ENCODE measurements at places on chromosomes 6 and 20.

GRCh38 chr6:80464901-80465300 is 358.4 kb downstream of the BCKDHB start:
- DNase-seq = no peak

GRCh38 chr6:133254552-133255228 is 13.5 kb downstream of the EYA4 start:
- DNase-seq = no peak

- DNase-seq = no peak
These were observed 17.2 kb downstream of the CTNNBL1 start for GRCh38 chr20:37711001-37711400.

GRCh38 chr6:162177746-162178145 is 549.8 kb downstream of the PRKN start:
- DNase-seq = no peak

DNA sequence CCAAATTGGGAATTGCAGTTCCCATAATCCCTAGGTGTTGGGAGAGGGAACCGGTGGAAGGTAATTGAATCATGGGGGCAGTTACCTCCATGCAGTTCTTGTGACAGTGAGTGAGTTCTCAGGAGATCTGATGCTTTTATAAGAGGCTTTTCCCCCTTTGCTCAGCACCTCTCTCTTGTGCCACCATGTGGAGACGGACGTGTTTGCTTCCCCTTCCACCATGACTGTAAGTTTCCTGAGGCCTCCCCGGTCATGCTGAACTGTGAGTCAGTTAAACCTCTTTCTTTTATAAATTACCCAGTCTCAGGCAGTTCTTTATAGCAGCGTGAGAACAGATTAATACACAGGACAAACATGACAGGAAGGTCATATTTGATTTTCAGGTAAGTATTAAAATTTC is 25.3 kb upstream of the HECA start:
- DNase-seq = no peak

- no peak for DNase-seq
These were observed 190.0 kb downstream of the C6orf118 start for GRCh38 chr6:165119231-165120020.

DNA sequence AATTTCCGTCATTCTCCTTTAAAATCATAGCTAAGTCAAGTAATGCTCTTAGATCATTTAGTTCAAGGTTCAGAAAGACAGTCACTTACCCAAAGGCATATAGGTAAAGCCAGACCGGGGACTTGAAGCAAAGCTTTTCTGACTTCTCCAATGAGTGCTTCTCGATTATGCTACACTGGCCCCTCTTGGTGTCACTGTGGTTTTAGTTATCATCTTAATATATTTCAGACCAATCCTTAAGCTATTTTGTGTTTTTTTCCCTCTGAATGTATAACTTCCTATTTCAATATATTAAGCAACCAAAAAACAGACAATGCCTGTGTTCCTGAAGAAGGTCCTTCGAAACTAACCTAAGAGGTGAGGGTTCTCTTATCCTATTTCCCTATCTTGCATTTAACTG is 3.9 kb downstream of the PRDM1 start:
- DNase-seq = no peak

- DNase-seq = no peak
These were observed 9.9 kb upstream of the UST start for GRCh38 chr6:148736774-148737412.

GRCh38 chr6:157537556-157537955 is 156.6 kb downstream of the ZDHHC14 start:
- no peak for DNase-seq

- DNase-seq = no peak
These were observed 572.5 kb downstream of the PKHD1 start for GRCh38 chr6:51514748-51515402.

DNA sequence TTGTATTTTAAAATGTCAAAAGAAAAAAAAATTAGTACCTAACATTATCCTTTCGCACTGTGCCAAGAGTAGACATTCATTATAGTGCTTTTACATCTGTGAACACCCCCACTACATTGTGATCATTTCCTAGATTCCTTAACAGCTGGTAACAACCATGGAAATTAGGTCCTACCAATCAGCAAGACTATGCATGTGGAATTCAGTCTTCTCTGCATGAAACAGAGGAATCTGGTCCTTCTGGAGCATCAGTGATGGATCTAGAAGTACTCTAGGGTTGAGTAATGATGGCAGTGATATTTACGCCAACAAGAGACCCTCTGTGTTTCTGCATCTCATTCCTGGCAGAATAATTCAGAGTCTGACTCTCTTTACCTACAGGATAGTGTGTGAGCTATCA is 9.4 kb downstream of the OR12D1 start:
- DNase-seq = no peak

- no peak for DNase-seq
These were observed 31.9 kb downstream of the ARID1B start for GRCh38 chr6:156809034-156809433.

DNA sequence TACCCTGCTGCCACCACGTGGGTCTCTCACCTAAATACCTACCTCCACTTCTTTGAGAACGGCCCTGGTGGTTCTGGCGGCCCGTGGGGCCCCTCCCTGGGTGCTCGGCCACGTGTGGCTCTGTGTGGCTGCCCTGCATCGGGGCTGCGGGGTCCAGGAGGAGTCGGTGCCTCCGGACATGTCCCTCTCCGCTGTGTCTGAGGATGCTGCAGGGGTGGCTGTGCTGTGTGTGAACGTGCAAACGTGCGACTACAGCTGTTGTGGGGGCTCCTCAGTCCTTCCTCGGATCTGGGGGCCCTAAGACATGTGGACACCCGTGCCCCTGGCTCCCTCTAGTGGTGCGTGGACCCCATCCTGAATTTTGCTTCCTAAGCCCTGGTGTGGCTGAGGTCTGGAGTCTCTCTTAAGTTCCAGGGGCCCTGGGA is 691.8 kb downstream of the QKI start:
- no peak for DNase-seq

- no peak for DNase-seq
These were observed 63.9 kb downstream of the PDE10A start for GRCh38 chr6:165599121-165599520.

DNA sequence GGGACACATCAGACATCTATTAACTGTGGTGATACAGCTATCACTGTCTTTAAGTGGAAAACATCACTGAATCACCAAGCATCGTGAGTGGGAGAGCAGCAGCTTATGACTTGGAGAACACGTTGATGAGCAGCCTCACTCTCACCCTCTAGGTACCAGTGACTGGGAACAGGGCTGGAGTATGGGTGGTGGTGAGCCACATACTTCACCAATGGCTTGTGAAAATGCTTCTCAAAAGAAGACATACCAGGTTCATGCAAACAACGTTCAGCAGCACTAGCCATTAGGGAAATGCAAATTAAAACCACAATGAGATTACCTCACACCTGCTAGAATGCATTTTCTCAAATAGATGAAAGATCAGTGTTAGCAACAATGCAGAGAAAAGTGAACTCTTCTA is 25.3 kb downstream of the SNX5 start:
- DNase-seq = no peak

GRCh38 chr6:8828376-8828775 is 393.0 kb upstream of the SLC35B3 start:
- DNase-seq = no peak

DNA sequence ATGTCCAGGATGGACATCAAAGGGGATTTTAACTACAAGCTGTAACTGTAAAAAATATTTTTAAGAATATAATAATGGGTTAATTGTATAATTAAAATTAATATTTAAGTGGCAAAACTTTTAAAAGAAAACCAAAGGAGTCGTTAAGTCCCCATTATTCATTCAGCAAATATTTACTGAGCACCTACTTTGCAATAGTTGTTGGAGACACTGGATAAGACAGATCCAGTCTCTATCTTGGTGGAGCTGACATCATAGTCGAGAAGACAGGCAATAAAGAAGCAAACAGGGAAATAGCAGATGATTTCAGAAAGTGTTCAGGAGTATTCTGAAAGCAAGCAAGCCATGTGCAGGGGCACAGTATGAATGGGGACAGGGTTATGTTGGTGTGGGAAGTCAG is 137.0 kb downstream of the CEBPB start:
- no peak for DNase-seq

DNA sequence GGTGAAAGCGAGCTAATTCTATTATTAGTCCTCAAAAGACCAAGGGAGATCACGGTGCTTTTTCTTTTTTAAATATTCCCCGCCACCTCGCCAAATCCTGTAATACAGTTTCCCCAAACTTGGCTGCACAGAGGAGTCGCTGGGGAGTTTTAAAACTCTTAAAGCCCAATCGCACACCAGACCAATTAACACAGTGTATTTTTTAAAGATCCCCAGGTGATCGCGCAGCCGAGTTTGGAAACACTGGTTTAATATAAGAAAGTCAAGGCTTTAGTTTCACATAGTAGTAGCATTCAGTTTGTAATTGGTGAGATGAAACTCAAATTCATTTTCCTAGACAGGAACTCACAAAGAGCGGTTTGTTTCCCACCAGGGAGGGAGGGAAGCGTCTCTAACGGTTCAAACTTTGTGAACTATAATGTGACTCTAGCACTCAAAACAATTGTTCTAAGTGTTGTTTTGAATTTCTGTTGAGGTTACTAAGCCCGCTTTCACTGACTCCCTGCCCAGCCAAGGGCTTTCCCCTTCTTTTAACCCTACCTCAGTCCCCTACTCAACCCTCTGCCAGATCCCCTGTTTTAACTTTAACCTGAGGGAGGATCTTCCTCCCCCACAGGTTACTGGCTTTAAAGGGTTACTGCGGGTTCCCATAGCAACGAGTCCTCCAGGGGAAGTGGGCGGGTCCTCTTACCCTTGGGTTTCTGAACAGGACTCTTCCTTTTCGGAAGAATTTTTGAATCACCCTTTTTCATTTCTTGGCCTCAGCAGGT is 25.7 kb upstream of the BTBD3 start:
- no peak for DNase-seq

GRCh38 chr6:32609731-32610640 is 20.3 kb upstream of the HLA-DRB1 start:
- DNase-seq = no peak
